ENCODE measurements at places on chromosomes 12 and 14.

DNA sequence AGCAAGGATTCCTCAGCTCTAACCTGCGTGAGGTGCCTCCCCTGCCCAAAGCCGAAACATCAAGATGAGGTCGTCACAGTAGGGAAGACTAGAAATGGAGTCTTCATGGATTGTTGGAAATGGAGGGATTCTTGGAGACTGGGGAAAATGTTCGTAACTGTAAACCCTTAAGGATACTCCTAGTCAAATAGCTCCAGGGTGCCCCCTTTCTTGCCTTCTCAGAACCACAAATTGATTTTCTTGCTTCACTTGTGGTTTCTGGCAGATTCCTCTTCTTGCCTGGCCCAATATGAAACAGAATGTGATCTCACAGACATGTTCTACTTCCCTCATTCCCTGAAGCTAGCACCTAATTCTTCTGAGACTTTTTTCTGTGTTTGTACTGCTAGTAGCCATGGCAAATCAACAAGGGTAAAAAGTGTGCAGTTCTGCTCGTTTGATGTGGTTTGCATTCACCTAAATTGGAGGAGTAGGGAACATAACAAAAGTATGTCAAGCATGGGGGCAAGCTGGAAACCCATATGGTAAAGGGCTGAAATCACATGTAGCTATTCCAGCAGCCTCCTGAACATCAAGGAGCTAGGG, 332.0 kb downstream of the PAWR start:
- peak; percentile 57 for DNase-seq

DNA sequence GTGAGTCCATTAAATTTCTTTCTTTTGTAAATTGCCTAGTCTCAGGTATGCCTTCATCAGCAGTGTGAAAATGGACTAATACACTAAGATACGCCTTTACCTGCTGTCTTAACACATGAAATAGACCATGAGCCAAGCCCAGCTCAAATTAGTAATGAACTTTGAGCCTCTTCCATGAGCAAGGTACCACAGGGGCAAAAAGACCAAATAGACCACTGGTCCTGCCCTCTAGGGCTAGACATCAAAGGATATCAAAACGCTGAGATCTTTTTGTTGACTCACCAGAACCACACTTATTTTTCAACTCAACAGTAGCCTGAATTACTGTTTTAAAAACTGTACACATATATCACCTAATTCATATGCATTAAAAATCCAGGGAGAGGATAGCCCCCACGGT, 137.5 kb upstream of the NOS1 start:
- DNase-seq = no peak

GRCh38 chr12:1126091-1126490, 135.1 kb downstream of the ERC1 start:
- DNase-seq = no peak

GRCh38 chr12:59646636-59647035, 50.8 kb downstream of the SLC16A7 start:
- no peak for DNase-seq

GRCh38 chr14:68928770-68929550, 50.1 kb downstream of the ACTN1 start:
- no peak for DNase-seq

All from OCI-M1 (cell line).